ENCODE measurements at places on chromosomes 3 and 15.

DNA sequence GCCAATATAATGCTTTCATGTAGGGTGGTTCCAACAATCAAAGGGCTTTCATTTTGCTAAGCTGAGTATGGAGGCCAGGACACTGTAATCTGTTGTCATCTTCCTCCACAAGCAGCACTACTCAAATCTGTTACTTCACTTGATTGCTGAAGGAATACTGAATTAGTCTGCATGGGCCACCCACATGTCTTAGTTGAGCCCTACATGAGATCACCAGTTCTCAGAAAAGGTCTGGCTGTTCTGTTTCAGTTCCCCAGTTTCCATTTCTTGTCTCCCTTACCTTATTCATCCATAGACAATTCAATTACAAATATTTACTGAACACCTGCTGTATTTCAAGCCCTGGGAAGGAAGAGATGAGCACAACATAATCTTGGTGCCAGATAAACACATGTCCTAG, 119.2 kb downstream of the FHIT start:
- no peak for DNase-seq

DNA sequence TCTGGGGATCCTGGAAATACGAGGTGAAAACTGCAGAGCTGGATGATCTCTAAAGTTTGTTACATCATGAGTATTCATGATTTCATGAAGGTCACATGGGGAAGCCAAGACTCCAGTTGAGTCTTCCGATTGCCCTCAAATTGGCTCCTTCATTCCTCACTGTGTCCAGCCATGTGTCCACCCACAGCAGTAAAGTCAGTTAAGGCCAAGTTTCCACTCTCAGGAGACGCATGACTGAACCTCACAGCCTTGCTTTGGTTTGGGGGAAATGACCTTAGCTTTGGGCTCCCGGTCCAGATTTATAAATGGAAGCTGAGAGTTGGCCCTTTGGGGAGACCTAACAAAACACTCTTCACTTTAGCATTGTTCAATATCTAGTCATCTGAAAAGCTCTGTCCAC, 289.7 kb upstream of the MCTP2 start:
- DNase-seq: no peak

- no peak for DNase-seq
Measured at GRCh38 chr15:81184188-81184587, 12.5 kb upstream of the IL16 start.

DNA sequence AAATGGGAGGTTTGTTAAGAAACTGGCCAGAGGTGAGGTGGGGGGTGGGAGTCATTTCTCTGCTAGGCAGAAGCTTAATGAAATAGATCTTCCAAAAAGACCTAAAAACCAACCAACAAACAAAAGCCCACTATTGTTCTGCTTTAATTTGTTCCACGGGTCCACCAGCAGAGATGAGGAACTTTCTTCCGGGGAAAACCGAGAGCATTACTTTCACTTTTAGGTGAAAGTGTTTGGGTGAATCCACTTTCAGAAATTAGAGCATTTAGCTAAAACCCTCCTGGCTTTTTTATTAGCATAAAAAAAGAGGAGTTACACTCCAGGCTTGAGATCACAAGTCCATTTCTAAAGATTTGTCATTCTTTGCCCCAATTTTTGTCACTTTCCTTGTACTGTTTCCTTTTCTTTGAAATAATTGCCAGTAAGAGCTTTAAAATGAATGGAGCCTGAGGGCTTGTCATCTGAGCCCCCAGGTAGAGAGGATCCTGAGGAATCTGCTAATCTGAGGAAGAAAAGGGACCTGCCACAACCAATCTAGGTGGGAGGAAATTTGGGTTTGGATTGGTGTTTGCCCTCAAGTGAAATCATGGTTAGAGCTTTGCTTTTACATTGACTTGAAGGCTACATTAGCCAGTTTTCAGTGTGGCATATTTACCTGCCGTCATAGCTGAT, 667.6 kb downstream of the NAALADL2 start:
- no peak for DNase-seq

DNA sequence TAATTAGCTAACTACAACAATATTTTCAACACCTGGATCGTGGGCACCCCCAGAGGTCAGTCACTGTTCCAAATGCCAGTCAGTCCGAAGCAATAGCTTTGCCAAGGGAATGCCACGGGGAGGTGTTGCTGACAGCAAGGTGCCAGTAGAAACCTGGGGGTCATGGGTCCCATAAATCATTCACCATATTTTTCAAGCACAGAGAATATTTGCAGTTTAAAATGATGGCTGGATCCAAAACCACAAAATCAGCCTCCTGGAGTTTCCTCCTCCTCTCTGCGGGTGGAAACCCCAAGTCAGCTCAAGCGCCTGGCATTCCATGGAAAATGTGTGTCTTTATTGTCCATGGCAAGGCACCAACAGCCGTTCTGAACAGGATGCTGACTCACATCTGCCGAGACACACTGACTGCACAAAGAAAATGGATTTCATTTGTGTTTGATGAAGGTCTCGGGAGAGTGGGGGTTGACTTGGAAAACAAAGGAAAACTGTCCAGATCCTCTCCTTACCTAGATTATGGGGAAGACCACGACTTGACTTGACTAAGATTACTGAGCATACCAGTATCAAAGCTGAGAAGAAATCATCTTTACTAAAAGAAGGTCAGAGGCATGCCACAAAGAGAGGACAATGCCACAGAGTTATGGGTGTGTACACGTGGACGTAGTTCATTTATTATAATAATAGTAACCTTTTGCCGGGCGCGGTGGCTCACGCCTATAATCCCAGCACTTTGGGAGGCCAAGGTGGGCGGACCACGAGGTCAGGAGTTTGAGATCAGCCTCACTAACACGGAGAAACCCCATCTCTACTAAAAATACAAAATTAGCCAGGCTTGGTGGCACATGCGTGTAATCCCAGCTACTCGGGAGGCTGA, 26.4 kb downstream of the ANXA2 start:
- peak; percentile 99 for DNase-seq

- peak; percentile 4 for DNase-seq
Measured at GRCh38 chr3:179682426-179683080, 29.7 kb downstream of the USP13 start.

DNA sequence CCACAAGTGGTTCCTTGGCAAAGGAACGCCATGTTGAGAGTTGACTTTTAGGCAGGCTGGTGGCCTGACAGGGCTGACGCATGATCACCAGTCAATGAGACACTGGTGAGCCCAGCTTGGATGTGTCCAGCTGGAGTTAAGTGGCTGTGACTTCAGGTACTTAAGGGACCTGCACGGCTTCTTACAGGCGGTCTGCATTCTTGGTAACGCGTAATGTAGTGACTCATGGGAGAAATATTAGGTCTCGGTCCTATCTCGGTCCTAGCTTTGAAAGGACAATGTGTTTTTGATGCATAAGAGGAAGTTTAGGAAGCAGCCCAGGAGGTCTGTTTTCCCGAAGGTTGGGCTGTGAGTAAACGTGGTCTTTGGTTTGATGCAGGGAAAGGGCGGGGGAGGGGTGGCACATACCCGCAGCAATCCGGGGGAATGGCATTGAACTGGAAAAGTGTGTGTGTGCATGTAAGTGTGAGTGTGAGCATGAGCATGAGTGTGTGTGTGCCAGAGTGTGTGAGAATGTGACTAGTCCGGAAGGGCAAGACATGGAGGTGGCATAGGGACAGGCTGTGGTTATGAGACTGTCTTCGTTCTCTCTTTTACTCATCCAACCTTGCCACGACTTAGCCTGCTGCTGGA, 55.3 kb downstream of the FAM43A start:
- peak; percentile 31 for DNase-seq

DNA sequence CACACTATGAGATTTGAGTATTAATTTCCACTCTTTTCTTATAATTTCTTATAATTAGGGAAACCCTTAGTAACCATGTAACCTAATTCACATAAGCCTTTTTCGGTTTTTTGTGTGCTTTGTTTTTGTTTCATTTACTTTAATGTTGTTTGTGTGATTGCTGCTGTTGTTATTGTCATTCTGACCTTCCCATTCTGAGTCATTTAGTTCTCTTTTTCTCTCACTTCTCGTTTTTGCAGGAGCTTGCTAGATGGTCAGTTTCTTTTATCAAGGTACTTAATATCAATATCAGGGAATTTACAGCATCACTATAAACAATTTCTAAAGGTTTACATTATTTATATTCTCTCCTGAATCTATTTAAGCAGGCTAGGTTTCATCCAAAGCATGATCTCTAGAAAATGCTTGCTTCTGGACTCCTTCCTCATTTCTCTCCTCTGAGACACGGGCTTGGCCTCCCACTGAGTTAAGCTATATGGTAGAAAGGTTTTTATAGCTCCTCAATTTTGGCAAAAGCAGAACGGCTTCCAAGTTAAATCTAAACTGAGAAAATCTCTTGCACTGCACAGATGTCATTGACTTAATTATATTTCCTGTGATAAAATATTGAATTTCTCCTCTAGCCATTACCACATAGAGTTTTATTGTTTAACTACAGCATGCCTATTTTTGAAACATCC, 534.2 kb downstream of the NSUN3 start:
- no peak for DNase-seq

GRCh38 chr3:55718521-55718921, 231.4 kb upstream of the WNT5A start:
- DNase-seq: no peak

DNA sequence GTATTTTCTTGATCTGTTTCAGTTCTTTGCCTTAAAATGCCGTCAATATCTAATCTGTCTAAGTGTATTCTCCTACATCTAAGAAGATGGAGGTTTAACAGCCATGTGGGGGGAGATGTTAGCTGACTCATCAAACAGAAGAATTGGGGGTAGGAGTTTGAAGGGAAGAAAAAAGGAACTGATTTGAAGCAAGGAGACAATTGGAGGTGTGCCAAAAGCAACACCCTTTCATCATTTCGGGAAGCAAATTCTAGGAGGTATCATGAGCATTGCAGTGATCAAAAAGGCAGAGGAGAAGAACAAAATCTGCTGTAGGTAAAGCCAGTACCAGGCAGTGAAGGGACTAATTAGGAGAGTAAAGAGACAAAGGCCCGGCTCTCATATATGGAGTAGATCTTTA, 337.3 kb upstream of the TBC1D5 start:
- DNase-seq: no peak

- DNase-seq: no peak
Measured at GRCh38 chr3:71281280-71281679, 302.2 kb downstream of the FOXP1 start.

- DNase-seq: no peak
Measured at GRCh38 chr3:196969134-196969659, 564 bp upstream of the PIGZ start.

DNA sequence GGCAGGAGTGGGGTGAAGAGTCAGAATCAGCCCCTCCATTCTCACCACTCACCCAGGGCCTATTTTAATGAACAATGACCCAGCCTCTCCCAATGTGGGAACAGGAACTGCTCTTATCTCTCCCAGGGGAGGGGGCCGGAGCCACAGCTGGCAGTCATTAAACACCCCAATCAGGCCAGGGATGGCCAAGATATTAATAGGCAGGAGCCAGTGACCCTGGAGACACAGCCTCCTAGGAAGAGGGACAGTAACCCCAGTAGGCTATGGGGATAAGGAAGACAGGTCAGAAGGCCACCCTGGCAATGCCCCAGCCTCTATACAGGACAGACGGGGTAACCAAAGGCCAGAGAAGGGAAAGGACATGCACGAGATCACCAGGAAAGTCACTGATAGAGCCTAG, 38.6 kb downstream of the VIPR1 start:
- DNase-seq: no peak

DNA sequence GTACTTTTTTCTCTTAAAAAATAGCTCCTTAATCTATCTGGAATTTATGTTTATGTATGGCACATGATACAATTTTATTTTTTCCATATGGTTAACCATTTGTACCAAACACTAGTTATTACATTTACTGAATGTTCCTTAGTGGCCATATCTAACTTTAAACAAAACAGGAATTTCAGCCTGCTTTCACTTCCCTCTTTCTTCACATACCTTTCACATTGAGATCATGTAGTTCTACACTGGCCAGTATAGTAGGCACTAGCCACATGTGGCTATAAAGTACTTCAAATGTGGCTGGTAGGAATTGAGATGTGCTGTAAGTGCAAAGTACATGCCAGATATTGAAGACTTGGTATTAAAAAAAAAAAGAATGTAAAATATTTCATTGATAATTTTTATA, 4.7 kb upstream of the RYK start:
- no peak for DNase-seq

GRCh38 chr15:51065261-51065660, 29.4 kb downstream of the TNFAIP8L3 start:
- DNase-seq: no peak

DNA sequence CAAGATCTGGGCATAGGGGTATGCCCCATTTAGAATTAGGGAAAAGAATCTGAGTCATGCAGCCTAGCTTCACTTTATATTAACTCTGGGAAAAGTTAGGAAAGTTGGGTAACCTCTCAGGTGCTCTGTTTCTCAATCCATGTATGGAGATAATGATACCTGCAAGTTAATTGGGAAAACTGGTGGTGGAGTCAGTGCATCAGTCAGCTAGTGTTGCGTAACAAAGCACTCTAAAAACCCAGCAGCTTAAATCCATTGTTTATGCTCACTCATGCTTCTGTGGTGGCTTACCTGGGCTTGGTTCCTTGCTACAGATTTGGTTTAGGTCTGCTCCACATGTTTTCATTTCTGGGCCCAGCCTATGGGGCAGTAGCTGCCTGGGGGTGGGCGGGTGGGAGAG, 91.0 kb downstream of the SMAD3 start:
- no peak for DNase-seq

DNA sequence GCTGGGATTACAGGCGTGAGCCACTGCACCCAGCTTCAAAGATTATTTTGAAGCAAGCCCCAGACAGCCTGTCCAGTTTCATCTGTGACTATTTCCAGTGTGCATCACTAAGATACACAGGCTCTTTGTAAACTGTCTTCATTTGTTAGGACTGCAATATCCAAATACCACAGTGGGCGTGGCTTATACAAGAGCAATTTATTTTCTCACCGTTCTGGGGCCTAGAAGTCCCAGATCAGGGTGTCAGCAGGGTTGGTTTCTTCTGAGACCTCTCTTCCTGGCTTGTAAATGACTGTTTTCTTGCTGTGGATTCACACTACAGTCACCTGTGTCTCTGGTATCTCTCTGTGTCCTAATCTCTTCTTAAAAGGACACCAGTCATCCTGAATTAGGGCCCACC, 59.7 kb downstream of the RLBP1 start:
- DNase-seq: no peak

GRCh38 chr3:143464850-143465249, 345.3 kb downstream of the CHST2 start:
- DNase-seq: no peak

DNA sequence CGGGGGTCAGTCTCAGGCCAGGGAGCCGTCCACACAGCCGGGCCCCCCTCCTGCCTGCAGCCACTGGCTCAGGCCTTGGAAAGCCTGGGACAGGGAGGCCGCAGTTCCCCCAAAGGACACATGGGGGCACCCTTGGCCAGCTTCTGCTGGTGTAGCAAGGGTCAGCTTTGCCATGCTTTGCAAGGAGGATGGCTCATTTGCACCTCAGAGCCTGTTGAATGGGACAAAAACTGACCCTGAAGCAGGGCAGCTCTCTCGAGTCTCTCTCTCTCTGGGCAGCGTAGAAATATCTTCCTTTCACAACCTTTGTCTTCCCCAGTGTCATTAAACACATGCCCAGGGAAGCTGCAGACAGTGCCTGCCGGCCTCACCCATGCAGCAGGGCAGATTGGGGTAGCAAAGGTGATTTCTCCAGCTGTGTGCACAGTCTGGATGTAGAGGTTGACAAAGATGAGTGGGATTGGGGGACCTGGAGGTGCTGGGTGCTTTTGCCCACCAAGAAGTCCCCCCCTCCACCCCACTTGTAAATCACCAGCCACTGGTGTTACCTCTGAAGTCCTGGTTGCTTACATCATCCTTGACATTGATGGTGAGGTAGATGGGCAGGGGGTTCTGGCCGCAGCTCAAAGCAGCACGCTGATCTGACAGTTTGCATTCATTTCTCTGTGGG, 17.4 kb upstream of the EHD4 start:
- DNase-seq: peak; percentile 13

- no peak for DNase-seq
Measured at GRCh38 chr3:23183731-23184130, 19.4 kb upstream of the UBE2E2 start.
